GM12878 (cell line): ENCODE measurements at places on chromosomes 7 and 10.

DNA sequence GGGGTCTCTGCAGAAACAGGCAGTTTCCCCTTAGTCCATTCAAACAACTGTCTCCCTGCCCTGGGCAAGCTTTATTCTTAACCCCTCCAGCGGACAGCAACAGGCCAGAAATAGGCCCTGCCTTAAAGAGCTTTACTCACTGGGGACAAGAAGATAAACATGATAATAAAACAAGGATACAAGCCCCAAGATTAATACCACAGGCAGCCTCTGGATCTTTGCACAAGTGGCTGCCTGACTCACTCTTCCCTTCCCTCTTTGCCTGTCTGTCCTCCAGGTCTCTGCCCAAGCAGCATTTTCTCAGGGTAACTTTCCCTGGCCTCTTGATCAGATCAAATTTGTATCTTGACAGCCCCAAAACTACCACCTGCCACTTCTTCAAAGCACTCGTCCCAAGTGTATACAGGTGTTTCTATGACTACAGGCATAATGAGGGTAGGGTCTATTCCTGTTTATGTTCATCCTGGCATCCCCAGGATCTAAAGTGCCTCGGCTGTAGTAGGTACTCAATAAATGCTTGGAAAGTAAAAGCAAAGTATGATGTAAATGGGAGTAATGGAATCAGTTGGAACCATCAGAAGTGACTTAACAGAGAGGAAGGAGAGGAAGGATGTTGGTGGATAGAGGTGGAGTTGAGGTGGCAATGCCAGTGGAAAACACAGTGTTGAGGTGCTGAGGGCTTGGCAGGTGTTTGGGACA lies 7.0 kb upstream of the CAMK2G start:
- DNase-seq, result no peak

DNA sequence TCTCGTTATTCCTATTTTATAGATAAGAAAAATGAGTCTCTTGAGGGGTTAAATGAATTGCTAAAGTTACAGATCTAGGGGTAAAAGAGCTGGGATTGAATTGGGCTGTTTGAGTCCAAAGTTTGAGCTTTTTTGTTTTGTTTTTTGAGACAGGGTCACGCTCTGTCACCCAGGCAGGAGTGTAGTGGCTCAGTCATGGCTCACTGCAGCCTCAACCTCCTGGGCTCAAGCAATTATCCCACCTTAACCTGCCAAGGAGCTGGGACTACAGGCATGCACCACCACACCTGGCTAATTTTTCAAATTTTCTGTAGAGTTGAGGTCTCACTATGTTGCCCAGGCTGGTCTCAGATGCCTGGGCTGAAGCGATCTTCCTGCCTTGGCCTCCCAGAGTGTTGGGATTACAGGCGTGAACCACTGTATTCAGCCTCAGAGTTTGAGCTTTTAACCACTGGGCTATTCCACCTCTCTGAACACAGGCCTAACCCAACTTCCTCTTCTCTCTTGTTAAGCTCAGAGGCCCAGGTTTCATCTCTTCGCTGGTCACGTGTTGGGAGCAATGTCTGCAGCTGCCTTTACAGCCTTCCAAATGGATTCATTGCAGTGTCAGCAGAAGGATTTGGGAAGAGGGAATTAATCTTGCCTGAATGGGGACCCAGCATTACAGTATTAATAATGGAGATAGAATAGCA lies 8.0 kb downstream of the SUFU start:
- peak; percentile 48 for DNase-seq

- DNase-seq, result no peak
These were observed 149.3 kb upstream of the FAM3C start for GRCh38 chr7:121545418-121545817.

DNA sequence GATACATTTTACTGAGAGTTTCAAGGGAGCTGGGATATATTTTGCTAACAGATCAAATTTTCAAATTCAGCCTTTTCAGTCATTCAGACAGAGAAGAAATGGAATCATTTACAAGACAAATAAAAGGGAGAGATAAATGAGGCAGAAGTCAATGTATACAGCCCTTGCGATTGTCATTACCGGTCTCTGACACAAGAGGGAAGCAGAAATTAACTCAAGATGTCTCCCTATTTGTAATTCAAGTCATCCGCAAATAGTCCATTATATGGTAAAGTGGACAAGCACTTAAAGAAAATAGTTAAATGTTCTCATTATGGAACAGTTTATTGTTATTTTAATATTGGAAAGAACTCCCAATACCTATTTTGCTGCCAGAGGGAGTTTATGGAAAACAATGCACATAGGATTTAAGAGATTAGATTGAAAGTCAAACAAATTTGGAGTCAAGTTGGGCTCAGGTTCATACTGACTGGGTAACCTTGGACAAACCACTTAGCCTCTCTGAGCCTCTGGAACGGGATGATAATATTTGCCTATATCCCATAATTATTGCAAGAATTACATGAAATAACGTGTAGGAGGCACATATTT lies 89.3 kb upstream of the PRKCQ start:
- DNase-seq, result no peak

DNA sequence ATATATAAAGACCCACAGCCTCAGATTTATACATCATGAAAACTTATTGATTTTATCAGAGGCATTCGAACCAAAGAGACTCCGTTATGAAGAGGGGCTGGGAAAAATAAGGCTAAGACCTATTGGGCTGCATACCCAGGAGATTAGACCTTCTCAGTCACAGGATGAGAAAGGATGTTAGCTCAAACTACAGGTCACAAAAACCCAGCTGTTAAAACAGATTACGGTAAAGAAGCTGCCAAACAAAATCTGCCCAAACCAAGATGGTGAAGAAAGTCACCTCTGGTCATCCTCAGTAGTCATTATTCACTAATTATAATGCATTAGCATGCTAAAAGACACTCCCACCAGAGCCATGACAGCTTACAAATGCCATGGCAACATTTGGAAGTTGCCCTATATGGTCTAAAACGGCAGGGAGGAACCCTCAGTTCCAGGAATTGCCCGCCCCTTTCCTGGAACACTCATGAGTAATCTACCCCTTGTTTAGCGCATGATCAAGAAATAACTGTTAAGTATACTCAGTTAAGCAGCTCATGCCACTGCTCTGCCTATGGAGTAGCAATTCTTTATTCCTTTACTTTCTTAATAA lies 362.5 kb upstream of the PCDH15 start:
- DNase-seq, result no peak

DNA sequence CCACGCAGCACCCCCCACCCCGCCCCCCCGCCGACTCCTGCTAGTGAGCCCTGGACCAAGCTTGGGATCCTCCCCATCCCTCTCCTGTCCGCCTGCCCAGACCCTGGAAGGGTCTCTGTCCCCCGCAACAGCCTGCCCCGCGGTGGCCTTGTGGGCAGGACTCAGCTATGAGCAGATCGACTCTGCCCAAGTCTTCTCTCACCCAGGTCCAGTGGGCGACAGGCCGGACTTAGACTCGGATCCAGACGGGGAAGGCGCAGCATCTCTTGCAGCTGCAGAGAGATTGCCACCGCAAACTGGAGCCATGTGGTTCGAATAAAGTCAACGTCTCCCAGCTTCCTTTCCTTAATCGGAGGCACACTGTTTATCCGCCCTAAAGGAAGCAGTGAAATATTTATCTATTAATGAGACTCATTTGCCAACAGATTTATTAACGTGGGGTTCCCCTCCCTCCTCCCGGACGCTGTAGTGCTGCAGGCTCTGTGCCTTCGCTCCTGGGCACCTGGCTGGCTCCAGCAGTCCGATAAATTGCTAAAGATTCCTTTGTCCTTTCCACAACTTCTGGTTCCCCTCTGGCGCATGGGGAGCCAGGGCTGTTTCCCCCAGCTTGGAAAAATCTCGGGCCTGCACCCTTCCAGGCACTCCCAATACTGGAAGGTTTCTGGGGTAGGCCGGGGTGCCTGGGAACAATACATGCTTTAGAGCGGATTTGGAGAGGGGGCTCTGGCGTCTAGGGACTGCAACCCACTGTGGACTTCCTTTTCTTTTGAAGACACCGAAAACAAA lies 634 bp upstream of the HOXA7 start:
- no peak for DNase-seq

DNA sequence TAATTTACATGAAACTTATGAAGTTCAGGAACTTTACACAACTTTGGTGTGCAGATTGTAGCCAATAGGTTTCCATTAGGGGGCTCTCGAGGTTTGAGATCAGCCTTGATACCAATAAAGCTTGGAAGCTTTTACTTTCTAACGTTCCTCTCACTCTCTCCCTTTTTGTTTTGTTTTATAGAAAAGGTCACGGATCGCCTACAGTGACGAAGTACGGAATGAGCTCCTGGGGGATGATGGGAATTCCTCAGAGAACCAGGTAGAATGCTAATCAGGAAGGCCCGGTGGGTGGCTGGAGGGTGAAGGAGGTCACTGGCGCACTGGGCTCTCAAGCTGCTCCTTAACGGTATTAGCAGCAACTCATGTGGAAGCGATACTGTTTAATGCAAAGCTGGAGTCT lies 79.9 kb downstream of the VTI1A start:
- DNase-seq, result no peak

DNA sequence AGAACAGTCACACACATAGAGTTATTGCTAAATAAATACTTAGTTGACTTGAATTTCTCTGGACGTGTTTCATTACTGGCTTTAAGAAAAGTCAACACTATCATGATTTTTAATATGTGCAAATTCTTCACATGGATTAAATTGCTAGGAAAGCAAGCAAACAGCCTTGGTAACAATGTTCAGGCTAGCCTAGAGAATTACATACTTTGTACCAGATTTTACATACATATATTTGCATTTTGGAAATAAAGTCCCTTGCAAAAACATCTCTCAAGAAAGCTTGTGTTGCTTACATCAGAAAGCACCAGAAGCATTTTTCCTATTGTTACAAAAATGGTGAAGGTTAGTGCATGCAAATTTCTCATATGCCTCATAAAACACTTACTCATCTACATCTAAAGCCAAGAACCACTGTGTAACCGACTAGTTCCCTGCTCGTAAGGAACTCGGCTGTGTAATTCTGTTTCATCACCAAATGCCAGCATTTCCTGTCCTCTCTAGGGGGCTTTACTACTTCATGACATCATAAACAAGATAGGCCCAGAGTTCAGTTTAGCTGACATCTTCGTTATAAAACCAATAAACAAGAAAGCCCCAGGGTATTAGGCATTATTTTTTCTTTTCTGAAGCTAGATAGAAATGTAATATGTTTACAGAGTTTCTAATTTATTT lies 87.8 kb downstream of the CFAP58 start:
- DNase-seq, result no peak

GRCh38 chr10:50472914-50473313 lies 150.8 kb downstream of the SGMS1 start:
- DNase-seq, result no peak

DNA sequence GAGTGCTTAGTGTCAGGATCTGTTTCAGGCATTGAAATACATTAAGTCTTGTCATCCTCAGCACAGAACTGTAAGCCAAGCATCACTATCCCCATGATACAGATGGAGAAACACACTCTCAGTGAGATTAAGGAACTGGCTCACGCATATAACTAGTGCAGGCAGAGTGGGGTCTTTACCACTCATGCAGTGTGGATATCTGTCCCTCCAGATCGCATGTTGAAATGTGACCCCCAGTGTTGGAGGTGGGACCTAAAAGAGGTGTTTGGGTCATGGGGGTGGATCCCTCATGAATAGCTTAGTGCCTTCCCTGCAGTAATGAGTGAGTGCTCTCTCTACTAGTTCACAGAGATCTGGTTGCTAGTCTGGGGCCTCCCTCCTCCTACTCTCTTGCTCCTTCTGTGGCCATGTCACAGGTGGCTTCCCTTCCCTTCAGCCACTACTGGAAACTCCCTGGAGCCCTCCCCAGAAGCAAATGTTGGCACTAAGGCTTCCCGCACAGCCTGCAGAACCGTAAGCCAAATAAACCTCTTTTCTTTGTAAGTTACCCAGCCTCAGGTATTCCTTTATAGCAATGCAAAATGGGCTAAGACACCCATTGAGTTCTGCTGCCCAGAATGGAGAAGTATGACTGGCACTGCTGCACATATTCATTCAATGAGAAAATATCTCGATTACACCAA lies 31.8 kb upstream of the MSMB start:
- no peak for DNase-seq
